Activated T-helper 1 cell treated with anti-CD3 and anti-CD28 coated beads, Interleukin-12 subunit alpha, Interleukin-12 subunit beta, Interleukin-2, Interleukin-4 antibody, amounts not matched to agents 30 ng/mL and 10 ng/mL and 1 ng/mL, durations not matched to agents 14 hours and 24 hours and 36 hours (primary cell): ENCODE measurements at places on chromosomes 7 and 10. TPM values are rescaled to one million over a fixed set of nuclear protein-coding genes. Genes with fewer than 3 reads are reported as not detected.

The MPP7 gene
- 0.15 and 0.29 TPM in 2 replicates for total RNA-seq

The SFRP4 gene
- not detected in 2 replicates for total RNA-seq

DNA sequence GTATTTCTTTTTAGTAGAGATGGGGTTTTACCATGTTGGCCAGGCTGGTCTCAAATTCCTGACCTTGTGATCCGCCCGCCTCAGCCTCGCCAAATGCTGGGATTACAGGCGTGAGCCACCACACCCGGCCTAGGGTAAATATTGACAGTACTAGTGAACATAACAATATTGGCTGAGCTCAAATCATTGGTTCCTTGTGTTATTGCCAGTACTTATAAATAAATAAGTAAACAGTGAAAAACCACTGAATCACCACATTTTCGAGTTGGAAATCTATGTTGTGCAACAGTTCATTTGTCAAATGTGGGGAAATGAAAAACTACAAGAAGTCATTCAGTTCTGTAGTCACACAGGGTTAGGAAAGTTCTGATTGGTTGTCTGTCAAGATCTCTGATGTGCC is 15.8 kb downstream of the RPP30 start:
- no peak for DNase-seq
- H3K36me3 ChIP-seq = peaks cover 39% of the 10 kb centered on the region
- no peaks in the 10 kb centered on the region for H3K4me1 ChIP-seq
- no peak overlapping the region for H3K27ac ChIP-seq
- no peaks in the 10 kb centered on the region for H3K27me3 ChIP-seq

- no peak within 1 kb of the TSS for H3K27ac ChIP-seq
- no peaks in the 10 kb centered on the region for H3K4me1 ChIP-seq
- no peak for DNase-seq
- H3K36me3 ChIP-seq = no peaks in the 10 kb centered on the region
- peaks cover 34% of the 10 kb centered on the region for H3K27me3 ChIP-seq
These were observed at the start of gene PLPP4 for GRCh38 chr10:120456626-120457430. Gene PLPP4, plus strand, starts transcription at chr10:120457227. Its CDS starts 79 bp downstream, at chr10:120457306.

DNA sequence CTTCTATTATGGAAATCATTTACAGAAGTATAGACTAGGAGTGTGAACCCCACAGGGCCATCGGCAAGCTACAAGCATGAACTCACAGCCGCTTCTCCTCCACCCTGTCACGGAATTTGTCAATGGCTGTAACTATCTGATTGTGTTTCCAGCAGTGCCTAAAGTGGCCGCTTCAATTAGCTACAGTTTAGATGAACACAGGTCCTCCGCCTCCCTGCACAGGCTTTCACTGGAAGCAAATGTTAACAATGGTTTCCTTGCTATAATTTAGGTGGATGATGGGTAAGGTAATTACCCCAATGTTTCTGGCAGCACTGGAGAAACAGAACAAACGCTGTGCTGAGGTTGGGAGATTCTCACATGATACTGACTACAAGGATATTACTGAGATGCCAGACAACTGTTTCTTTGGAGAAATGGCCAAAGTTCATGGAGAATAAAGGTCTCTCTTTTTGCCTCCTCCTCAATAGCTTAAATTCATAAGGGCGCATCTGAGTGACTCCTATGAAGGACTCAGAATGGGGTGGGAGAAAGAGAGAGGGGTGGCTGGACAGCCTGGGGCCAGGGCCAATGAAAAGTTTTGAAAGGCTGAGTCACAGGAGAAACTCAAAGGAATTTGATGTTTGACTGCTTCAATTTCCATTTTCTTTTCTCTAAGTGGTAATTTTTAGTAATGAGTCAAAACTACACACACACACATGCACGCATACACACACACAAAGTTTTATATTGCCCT is 78.9 kb downstream of the SVIL start:
- H3K27ac ChIP-seq = no peak overlapping the region
- DNase-seq = no peak
- H3K4me3 ChIP-seq = no peak overlapping the region
- H3K27me3 ChIP-seq = no peaks in the 10 kb centered on the region
- peaks cover 13% of the 10 kb centered on the region for H3K4me1 ChIP-seq
- H3K36me3 ChIP-seq = peaks cover 5% of the 10 kb centered on the region

DNA sequence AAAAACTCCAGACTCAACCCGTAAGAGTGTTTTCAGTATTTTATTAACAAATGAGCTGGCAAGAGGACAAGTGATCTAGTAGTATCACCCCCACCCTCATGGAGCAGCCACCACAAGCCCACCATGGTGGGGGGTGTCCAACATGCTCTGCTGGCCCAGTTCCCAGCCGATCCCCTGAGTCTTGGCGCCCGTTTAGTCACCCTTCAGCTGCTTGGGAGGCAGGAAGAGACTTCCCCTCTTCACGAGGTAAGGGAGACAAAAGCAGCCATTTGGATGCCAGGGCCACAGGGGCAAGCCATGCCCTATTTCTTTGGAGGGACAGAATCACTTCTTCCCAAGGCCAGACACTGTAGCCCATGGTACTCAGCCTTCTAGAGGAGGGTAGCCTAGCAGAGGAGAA is 54.1 kb downstream of the NOD1 start:
- no peaks in the 10 kb centered on the region for H3K27me3 ChIP-seq
- peaks cover 34% of the 10 kb centered on the region for H3K36me3 ChIP-seq
- no peaks in the 10 kb centered on the region for H3K4me1 ChIP-seq
- no peak overlapping the region for H3K4me3 ChIP-seq
- no peak for DNase-seq

DNA sequence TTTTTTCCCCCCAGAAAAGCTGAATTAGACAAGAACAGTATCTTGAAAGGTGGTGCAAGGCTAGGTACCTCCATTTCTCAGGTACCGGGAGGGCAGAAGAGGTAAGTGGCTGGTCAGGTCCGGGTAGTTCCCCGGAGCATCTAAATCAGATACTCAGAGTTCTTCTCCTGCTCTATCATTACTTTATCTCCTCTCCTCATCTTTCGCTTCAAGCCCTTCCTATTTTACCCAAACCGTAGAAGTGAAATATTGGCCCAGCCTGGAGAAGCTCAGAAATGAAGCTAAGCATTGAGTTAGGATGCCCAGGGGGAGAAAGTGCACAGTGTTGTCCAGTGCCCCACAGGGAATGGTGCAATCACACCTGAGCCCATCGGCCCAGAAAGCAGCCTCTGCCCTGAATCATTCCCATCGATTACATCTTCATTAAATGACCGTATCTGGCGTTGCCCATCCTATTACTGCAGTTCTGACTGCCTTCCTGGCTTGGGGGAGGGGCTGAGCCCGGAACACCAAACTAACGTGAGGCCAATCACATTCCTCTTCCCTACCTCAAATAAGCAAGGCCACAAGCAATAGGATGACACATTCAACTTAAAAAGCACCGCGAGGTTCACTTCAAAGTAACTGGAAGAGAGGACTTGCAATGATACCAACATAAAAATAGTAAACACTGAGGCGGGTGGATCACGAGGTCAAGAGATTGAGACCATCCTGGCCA is 116.5 kb downstream of the PRPF18 start:
- no peak overlapping the region for H3K4me3 ChIP-seq
- no peaks in the 10 kb centered on the region for H3K36me3 ChIP-seq
- peaks cover 24% of the 10 kb centered on the region for H3K27me3 ChIP-seq
- DNase-seq = no peak
- no peak overlapping the region for H3K27ac ChIP-seq

DNA sequence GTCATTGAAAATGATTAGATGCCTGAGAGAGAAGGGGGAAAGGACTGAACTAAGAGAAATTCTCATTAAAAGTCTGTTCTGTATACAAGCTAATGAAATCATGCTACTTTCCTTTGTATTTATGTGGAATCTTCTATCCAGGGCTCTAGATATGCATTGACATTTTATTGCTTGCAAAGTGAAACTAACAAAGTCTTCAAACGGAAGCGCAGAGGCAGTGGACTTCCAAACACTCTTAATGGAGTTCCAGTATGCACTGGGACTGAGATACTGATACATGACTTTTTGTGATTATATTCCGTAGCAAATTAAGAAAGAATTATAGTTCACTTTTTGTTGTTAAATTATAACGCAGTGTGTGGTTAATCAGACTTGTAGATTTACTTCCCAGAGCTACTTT is 166.8 kb upstream of the TBX20 start:
- H3K36me3 ChIP-seq = no peaks in the 10 kb centered on the region
- no peak overlapping the region for H3K27ac ChIP-seq
- peaks cover 6% of the 10 kb centered on the region for H3K27me3 ChIP-seq
- DNase-seq = no peak

DNA sequence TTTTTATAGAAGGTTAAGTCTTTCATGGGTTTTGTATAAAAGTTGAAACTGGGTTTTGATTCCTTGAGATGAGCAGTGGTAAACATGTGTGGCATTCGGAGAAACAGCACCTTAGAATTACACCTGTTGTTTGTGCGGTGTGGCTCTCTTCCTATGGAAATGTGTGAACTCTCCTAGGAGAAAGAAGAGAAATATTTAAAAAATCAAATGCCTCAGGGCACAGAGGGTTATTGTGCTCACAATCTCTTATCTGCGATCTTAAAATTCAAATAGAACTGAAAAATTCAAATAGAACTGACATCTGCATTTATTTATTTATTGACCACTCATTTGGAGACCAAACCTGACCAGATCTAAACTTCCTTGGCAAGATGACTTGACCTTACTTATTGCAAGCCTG is 18.1 kb upstream of the NRP1 start:
- H3K4me1 ChIP-seq = no peaks in the 10 kb centered on the region
- no peak for DNase-seq
- H3K27ac ChIP-seq = no peak overlapping the region
- H3K27me3 ChIP-seq = peaks cover 12% of the 10 kb centered on the region
- no peak overlapping the region for H3K4me3 ChIP-seq

GRCh38 chr7:26443006-26443405 is 151.3 kb downstream of the SNX10 start:
- H3K36me3 ChIP-seq = no peaks in the 10 kb centered on the region
- no peak for DNase-seq
- H3K27ac ChIP-seq = no peak overlapping the region
